A375 (cell line): ENCODE measurements at places on chromosomes 2 and 18. TPM values are rescaled to one million over a fixed set of nuclear protein-coding genes. Genes with fewer than 3 reads are reported as not detected.

GATA6 gene
- 4.2 and 4.3 TPM in 2 replicates for total RNA-seq

ALPP gene
- 0.13 and 0.26 TPM in 2 replicates for total RNA-seq

MC4R gene
- 0.23 TPM in 1 of 2 replicates, not detected in the other for total RNA-seq

NLRC4 gene
- not detected in 2 replicates for total RNA-seq

CCBE1 gene
- 8.2 and 10.1 TPM in 2 replicates for total RNA-seq

PRSS56 gene
- total RNA-seq = not detected in 2 replicates

FEV gene
- not detected in 2 replicates for total RNA-seq

MYO7B gene
- 0.79 and 0.80 TPM in 2 replicates for total RNA-seq
